ENCODE measurements at places on chromosomes 6 and 20.
A peak's percentile ranks its signal among the peaks of the same experiment; 100 is the strongest.

- DNase-seq = no peak
Measured at GRCh38 chr6:24513602-24514001, 18.8 kb downstream of the ALDH5A1 start.

DNA sequence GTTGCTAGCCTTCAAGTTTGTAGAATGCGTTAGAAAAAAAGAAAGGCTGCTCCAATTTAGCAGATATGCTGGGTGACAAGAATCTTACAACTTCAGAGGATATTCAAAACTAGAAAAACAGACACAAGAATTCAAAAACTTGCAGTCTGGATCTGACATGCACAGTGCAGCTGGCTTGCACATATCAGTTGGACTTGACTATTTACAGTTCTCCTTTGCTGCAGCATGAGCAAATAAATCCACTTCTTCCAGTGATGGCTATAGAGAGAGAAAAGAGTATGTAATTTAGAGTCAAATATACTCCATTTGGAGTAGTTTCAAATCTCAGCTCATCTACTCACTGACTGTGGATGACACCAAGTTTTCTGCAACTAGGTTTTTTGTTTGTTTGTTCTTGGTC is 247.0 kb downstream of the RIMS1 start:
- no peak for DNase-seq

DNA sequence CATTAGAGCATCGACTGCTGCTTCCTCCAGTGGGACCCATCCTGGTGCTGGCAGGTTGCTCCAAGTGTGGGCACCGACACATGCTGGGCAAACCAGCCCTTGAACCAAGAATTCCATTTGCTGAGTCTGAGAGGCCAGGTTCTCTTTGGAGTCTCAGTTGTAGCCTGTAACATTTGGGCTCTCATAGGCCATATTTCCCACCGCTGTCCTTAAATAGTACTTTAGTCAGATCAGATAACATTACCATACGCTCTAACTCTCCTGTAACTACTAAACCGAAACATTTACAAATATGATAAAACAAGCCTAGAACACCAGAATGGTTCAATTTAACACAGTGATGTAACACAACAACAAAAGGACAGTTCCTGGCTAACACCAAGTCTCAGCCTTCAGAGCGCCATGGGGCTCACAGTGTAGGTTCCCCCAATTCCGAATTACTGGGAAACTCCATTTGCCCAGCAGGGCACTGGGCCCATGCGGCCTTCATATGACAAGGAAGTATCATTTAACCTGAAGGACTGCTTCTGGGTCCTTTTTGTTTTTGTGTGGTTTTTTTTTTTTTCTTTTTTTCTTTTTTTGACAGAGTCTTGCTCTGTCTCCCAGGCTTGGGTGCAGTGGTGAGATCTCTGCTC is 28.4 kb upstream of the CD93 start:
- no peak for DNase-seq

GRCh38 chr6:169342710-169343109 is 89.1 kb upstream of the THBS2 start:
- no peak for DNase-seq

- DNase-seq = peak; percentile 77
Measured at GRCh38 chr6:68008445-68008844, 626.6 kb upstream of the ADGRB3 start.

DNA sequence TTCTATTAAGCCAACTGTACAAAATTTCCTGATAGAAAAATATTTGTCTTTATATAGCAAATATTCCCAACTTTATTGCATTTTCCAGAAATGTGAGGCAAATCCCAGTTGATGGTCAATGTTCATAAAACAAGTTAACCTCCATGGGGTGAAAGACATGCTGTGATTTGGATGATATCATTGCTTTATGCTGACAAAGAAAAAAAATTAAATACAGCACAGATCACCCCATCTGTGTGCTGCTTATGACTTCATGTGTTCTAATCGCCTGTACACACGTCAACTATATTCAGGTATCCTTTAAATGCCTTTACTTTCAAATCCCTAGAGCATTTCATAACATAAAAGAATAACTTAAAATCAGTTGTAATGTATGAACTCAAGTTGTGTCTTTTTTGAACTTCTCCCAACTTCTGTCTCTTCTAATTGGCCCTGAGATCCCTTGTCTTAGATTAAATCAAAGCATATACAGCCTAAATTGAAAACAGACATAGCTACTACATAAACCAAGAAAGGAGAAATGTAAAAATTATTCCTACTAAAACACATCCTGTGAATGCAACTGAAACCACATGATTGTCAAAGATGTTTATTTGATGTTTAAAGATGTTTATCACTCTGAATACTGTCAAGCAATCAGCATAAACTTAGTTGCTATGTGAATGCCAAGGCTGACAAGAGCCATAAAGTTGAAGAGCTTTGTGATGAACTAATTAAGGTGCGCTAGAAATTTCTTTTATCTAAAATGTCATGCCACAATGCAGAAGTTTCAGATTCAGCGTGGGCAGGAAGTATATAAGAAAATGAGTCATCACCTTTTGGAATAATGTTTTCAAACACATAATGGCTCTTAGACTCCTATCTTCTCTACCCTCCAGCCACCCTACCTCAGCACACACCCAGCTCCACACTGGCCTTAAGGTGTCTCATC is 68.7 kb downstream of the FILIP1 start:
- no peak for DNase-seq

- no peak for DNase-seq
Measured at GRCh38 chr6:82569022-82569421, 205.4 kb downstream of the TPBG start.

DNA sequence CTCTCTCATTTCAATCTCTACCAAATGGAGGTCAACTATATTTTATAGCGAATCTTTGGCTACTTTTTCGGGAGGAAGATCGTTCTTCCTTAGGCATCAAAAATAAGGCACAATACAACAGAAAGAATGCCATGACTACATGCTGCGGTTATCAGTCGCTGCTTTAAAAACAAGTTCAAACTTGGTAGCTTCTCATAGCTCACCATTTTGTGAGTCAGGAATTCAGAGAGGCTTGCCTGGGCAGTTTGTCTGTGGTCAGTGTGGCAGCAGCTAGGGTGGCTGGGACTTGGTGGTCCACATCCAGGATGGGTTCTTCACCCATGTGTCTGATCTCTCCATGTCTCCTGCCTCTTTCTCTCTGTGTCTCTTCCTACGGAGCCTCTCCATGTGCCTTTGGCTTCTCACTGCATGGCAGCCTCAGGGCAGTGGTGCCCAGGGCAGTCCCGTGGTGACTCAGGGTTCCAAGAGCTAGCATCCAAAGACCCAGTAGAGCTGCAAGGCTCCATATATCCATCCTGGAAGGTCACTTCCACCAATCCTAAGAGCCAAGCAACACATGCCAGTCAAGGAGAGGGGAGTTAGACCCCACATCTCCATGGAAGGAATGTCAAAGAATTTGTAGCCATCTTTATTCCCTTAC is 10.4 kb downstream of the SCML4 start:
- DNase-seq = no peak

DNA sequence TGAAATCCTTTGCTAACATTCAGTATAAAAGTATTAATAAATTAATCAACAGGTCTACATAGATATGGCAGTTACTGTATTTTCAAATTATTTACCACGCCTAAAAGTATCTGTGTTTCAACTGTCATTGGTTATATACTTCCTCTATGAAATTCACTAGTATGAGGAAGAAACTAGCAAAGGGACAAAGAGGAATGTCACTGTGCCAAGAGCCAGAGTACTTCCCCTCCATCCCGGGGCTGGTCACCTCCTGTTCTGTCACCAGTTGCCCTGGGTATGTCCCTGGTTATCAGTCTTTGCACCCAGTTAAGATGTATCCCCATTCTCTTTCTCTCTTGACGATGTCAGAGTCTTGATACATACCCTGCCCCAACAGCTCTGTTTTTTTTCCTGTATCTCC is 476.8 kb upstream of the SOX4 start:
- DNase-seq = peak; percentile 35

- DNase-seq = no peak
Measured at GRCh38 chr6:30802731-30803130, 58.4 kb upstream of the IER3 start.

DNA sequence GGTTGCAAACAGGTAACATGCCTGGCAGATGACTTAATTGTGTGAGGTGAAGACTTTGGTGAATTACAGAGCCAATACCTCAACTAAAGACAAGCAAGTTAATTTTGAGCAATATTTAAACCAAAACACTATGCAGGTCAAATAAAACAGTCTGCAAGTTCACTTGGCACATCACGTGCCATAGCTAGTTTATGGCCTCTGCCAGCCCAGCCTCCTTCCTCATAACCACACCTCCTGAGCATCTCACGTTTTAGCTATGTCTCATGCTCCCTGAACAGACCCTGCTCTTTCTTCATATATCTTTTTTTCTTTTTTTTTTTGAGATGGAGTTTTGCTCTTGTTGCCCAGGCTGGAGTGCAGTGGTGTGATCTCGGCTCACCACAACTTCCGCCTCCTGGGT is 4.5 kb upstream of the CNBD2 start:
- no peak for DNase-seq

DNA sequence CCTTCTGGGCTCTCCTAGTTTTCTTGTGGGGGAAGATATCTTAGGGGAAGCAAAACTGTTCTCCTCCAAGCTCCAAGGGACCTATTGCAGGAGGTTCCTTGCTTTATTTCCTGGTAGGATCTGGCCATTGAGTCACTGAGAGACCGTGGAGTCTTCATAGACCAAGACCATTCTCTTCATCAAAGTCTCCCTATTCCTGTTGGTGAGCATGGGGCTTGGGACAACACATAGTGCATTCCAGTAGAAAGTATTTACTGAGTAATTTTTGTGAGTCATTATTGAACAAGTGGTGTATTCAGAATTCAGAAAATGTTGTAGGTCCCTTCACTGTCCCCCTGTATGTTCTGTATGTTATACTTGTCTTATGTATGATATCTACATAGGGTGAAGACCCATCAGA is 133.6 kb downstream of the CDH26 start:
- DNase-seq = no peak

DNA sequence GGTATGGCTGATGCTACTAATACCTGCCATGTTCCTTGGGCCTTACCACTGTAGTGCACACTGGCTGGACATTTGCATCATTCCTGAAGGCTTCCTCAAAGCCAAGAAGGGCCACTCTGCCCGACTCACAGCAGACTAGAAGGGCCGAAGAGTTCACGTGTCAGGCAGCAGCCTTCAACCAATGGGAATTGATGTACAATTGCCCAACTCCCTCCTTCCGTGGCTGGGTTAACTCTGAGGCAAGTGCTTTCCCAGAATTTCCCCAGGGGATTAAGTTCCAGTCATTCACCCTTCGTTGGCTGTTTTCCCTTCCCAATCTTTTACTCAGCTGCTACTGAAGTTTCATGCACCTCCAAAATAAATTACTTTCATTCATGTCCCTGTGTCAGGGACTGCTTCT is 29.8 kb downstream of the PSMB9 start:
- peak; percentile 58 for DNase-seq

DNA sequence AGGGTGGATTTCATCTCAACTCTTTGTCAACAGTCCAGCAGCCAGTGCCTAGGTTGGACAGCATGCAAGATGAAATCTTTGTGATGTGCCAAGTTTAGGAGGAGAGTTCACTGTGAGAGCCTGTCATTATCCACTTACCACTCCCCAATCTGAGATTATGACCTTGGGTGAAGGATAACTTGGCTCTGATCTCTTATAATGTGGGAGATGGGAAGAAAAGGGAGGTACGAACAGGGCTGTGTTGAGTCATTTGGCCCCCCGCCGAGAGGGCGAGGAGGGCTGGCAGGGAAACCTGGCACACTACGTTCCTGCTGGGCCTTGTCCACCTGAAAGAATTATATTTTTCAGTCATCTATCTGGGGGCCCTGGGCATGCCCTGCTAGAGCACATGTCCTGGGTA is 35.8 kb downstream of the LAMA4 start:
- no peak for DNase-seq

GRCh38 chr6:92617721-92618120 is 801.6 kb downstream of the EPHA7 start:
- DNase-seq = no peak

- peak; percentile 70 for DNase-seq
Measured at GRCh38 chr20:49765846-49766541, 46.6 kb upstream of the SLC9A8 start.

DNA sequence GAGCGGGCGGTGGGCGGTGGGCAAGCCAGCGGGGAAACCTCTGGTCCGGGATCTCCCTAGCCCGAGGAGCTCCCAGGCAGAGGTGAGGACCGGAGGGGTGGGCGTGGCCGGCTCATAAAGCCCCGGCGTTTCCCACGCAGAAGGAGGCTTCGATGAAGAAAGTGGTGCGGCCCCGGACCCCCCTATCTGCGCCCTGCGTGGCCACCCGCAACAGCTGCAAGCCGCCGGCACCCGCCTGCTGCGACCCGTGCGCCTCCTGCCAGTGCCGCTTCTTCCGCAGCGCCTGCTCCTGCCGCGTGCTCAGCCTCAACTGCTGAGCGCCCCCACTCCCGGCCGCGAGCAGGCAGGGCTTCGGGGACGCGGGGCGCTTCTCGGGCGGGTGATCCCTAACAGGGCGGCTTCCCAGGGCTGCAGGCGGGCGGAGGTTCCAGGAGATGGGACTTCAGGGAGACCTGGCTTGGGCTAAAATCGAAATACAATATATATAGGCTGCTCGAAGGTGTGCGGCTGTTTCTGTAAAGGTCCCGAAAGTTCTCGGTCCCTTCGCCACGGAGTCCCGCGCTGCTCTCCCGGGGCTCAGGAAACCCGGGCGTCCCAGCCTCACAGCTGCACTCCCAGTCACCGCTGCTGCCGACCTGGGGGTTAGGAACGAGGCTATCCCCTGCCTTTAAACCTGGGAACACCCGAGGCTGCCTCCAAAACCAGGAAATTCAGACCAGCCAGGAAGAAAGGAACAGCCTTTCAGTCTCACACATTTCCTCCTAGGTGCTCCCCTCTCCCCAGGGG is 27.8 kb downstream of the ASIP start:
- no peak for DNase-seq

- DNase-seq = peak; percentile 92
Measured at GRCh38 chr6:129686941-129687627, 22.9 kb downstream of the ARHGAP18 start.

DNA sequence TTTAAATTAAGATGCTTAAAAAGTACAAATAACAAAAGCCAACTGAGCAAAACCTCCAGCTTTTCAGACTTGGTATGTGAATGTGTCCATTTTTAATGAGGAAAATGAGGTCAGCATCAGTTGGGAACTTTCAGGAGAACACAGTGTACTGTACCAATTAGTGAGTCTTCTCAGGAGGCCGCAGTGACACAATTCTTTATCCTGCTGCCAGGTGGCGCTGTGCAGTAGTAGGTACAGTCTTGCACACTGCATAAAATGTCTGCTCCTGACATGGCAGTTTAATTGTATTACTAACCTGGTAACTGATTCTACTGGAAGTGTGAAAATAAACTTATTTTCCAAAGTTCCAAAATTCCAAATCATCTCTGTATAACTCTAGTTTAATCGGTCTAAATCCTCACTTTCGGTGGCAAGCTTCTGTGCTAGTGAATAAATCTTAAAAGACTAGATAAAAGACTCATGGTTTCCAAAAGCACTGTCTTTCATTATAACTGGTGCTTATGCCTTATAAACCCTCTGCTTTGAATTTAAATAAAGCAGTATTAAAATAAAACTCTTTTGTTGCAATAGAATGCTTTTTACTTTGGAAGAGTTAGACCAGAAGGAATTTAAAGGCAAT is 214.8 kb upstream of the MMS22L start:
- peak; percentile 45 for DNase-seq

GRCh38 chr6:140830666-140831065 is 1302.1 kb upstream of the GJE1 start:
- no peak for DNase-seq

- DNase-seq = no peak
Measured at GRCh38 chr6:81909162-81909561, 156.7 kb upstream of the TENT5A start.

GRCh38 chr20:10789386-10789785 is 115.6 kb upstream of the JAG1 start:
- no peak for DNase-seq

GRCh38 chr6:134026597-134026996 is 25.8 kb downstream of the SLC2A12 start:
- DNase-seq = no peak

GRCh38 chr6:132268209-132268608 is 133.1 kb downstream of the MOXD1 start:
- DNase-seq = no peak

Measured in MV-4-11 (cell line).